ENCODE measurements at places on chromosomes 13 and 19.

DNA sequence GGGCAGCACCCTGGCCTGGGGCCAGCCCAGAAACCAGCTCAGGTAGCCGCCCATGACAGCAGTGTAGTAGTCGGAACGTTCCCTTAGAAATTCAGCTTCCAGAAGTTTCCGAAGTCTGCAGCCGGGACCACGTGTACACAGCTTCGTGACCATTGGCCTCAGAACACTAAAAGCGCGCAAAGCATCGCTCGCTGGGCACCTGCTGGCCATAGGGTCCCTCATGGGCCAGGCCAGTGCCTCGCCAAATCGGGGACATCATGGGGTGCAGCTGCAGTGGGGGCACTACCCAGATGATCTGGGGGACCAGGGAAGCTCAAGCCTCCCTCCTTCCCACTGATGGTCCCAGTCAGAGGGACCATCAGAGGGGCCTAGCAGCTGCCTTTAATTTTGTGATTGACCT is 384.5 kb downstream of the MTUS2 start:
- DNase-seq = no peak

- no peak for DNase-seq
Measured at GRCh38 chr13:78742659-78743058, 83.7 kb upstream of the OBI1 start.

GRCh38 chr19:33745297-33745696 is 51.4 kb upstream of the KCTD15 start:
- no peak for DNase-seq

GRCh38 chr13:79226250-79226649 is 179.8 kb downstream of the RBM26 start:
- DNase-seq = no peak

DNA sequence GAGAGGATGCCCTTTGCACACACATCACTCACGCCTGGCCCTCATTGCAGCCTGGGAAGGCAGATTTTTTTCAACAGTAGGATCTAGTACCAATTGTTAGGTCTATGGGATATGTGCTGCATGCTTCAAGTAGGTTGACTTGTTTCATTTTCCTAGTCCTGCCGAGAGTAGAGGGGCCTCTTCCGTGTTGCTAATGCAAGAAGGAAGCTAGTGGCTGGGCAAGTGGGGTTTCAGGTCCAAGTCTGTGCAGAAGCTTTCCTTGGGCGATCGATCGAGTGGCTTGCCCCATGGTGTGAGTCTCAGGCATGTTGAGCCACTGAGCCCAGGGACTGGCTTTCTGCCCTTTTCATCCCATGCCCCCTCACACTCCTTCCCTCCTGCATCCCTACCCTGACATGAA is 13.7 kb downstream of the ILF3 start:
- no peak for DNase-seq

DNA sequence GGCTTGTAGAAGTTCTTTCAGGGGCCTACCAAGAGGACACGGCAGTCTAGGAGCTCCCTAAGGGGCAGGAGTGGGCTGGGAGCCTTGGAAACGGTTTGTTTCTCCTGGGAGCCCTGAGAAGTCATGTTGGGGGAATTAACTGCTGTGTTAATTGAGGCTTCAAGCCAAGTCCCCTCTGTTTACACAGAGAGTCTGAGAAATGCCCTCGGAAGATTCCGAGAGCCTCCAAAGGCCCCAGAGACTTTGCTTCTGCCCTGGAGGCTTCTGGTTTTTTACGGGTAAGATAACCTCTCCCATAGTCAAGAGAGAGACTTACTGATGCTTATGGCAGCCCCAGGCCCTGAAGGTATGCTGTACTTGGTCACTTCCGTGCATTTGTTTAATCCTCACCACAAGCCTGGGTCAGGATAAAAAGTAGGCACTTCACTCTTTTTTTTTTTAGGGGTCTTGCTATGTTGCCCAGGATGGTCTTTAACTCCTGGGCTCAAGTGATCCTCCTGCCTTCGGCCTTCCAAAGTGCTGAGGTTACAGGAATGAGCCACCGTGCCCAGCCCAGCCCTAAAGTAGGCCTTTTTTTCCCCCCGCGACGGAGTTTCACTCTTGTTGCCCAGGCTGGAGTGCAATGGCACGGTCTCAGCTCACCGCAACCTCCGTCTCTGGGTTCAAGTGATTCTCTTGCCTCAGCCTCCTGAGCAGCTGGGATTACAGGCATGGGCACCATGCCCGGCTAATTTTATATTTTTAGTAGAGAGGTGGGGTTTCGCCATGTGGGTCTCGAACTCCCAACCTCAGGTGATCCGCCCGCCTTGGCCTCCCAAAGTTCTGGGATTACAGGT is 15.2 kb downstream of the IER2 start:
- DNase-seq = no peak

DNA sequence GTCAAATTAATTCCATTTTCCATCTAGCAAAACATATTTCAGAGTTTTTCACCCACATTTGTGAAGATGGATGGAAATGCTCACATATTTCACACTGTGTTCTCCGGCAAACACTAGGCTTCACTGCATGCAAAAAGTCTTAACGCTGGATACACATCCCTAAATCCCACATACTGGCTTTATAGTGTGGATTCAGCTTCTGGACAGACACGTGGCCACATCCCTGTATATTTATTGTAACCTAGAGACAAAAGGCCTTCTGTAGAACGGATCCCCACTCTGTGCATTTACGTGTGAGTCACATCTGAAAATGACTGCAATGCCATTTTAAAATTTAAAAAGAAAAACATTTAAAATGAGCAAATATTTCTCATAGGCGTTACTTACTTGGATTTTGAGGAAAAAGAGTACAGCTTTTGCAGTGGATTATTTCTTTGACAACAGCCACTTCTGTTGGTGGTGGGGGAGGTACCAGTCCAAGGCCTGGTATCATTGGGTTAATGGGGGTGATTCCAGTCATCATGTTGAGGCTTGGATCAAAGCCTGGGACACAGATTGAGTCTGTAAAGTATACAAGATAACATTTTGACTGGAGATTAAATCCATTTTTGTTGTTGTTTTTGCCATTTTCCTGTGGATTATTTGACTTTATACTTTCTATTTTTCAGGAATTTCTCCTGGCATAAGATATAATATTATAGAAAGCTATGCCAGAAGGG is 337.7 kb downstream of the DNAJC15 start:
- DNase-seq = no peak

DNA sequence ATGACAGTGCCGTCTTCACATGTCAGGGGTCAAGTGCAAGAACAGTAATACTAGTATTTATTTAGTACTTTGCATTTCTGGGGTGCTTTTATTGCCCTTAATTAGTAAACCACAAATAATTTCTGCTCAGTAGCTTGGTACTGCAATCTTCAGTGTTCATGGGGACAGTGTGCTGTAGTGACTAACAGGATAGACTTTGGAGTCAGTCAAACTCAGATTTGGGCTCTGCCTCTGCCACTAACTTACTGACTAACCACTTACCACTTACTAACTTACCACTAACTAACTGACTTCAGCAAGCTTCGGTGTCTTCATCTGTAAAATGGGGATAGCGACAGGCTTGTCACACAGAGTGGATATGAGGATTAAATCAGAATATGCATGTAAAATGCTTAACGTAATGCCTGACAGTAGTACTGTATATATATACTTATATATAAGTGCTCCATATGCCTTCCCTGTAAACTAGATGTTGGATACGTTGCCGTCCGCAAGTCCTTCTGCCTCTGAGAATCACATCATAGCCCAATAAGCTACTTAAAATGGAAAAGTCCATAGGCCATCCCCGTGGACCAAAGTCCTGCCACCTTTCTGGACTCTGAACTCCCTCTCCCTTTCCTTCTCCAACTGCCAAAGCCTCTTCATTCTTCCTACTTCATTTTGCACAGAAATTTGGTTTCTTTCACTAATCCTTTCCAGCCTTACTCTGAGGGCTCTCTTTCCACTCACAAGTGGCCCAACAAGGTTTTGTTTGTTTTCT is 158.1 kb downstream of the ZIC5 start:
- no peak for DNase-seq

- DNase-seq = no peak
Measured at GRCh38 chr13:22648320-22648801, 532.4 kb upstream of the SGCG start.

DNA sequence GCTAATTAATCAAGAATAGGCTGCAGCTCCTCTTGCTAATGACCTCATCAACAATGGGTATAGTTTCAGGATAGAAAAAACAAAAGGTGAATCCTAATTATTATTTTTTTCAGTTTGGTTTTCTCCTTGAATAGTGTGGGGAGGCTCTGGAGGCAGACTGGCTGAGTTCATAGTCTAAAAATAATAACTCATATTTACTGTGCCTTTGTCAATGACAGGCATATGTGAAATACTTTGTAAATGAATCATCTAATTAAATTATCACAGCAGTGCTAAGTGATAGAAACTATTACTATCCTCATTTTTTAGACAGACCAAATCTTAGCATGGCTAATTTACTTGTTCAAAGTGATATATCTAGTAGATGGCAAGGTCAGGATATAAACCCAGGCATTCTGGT is 1261.0 kb upstream of the SLC10A2 start:
- DNase-seq = no peak

GRCh38 chr13:44576351-44577235 is 463 bp upstream of the TSC22D1 start:
- peak; percentile 75 for DNase-seq

DNA sequence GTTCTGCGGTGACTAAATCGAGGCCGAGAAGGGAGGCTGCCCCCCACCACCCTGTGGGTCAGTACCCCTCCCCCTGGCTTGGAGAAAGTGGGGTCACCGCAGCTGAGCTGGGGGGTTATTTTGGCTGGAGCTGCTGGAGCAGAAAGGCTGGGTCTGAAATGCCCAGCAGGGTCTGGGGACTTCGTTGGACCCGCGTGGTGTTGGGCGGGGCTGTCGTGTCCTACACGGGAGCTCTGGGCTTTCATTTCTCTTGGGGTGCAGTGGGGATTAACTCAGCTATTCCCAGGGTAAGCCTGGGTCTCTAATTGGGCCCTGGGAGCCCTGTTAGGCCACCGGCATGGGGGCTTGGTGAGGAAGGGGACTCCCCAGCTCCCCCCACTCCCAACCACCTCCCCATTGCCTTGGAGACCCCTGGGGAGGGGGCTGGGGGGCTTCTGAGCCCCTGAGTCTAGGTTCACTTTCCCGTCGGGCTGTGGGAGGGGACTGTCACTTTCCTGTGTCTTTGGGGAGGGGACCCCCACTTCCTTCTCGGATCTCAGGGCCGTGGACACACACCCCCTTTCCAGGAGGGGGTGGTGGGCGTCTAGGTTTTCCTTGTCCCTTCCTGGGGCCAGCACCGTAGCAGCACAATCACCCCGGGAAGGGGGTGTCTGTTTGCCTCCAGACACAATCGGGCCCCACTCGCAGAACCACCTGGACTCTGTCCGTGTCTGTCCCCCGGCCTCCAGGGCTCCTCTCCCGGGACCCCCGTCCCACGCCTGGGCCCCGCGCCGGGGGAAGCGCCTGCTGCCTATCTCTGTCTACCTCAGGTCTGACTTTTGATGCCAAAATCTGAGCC is 10.2 kb upstream of the WDR18 start:
- DNase-seq = no peak

- DNase-seq = peak; percentile 62
Measured at GRCh38 chr13:23020246-23020843, 160.4 kb upstream of the SGCG start.

DNA sequence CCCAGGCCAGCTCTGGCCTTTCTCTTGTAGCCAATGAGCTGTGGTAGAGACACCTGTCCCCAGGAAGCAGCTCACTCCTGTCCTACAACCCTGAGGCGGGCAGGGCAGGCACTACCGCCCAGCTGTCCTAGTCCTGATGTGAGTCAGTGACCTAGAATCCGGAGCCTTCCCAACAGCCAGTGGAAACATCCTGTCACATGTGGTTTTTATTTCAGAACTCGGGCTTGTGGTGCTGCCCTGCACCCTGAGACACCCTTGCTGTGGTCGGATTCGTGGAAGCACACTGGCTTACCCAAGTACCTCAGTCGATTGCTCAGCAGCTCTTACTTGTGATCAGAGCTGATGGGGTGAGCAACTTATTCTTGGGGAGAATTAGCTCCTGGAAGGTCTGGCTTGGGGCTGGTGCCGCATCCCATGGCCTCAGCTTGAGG is 83.6 kb upstream of the ARHGEF7 start:
- no peak for DNase-seq

GRCh38 chr13:43802511-43802910 is 15.7 kb upstream of the ENOX1 start:
- no peak for DNase-seq

- no peak for DNase-seq
Measured at GRCh38 chr13:110737555-110737954, 24.1 kb downstream of the ING1 start.

DNA sequence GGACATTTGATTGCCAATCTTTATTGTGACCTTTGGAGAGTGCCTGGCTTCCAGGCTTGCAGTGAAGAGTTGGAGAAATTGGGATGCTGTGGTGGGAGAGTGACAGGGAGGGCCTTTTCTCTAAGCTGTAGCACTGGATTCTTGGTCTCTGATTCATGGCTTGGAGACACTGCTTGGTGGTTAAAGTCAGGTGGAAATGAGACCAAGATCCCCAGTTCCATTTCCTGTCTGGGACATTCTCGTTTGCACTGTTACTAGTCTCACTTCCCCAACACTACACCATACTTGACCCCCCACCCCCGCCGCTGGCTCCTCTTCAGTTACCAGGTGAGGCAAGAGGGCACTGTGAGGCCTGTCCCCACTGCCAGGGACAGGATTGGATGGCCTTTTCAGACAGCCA is 2.9 kb downstream of the SUPT5H start:
- no peak for DNase-seq

- no peak for DNase-seq
Measured at GRCh38 chr19:53991224-53992113, at the start of gene CACNG6. Gene CACNG6, plus strand, starts transcription at chr19:53991637. Its CDS starts 1,241 bp downstream, at chr19:53992878.

DNA sequence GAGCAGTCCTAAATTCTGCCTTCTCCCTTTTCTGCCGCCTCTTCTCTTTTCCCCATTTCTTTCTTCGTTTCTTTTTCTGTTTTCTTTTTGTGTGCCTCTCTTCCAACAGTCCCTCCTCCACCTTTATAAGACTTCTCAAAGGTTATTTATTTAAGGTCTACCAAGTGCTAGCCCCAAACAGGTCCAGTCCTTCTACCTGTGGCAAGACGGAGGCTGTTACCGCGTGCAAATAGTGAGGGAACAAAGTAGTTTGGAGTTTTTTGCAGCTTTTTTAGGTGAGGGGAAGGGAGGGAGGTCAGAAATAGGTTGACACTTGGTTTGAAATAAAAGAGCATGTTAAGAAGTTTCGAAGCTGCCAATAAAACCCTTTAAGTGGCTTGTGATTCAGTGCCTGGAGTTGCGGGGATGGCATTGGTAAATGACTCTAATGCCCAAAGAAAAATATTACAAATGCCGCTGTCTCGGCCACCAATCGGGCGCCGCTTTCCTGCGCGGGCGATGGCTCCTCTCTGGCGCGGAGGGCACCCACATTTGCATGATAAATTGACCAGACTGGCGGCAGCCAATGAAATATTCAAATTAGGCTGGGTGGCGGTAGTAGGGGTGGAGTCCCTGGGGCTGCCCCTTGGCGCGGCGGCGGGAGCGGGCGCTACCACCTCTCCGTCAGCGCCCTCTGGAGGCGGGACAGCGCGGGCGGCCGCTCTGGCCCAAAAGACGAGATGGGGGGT is 7.5 kb upstream of the TSHZ3 start:
- DNase-seq = peak; percentile 48

- DNase-seq = no peak
Measured at GRCh38 chr13:98039964-98040363, 86.5 kb downstream of the IPO5 start.

- peak; percentile 77 for DNase-seq
Measured at GRCh38 chr13:25375727-25376358, 4.1 kb downstream of the ATP8A2 start.

GRCh38 chr19:45638930-45639729 is at the start of gene EML2:
Gene EML2, minus strand, starts transcription at chr19:45639397. Its CDS starts 21 bp downstream, at chr19:45639376.
- DNase-seq = peak; percentile 43

- DNase-seq = no peak
Measured at GRCh38 chr19:35861640-35862160, 5.0 kb downstream of the KIRREL2 start.

GRCh38 chr19:33405553-33406461 is 32.3 kb downstream of the CEBPG start:
- DNase-seq = no peak

GRCh38 chr19:2121416-2122051 is 24.8 kb downstream of the IZUMO4 start:
- DNase-seq = no peak

Data from erythroblast (primary cell).